Stimulated activated CD8-positive, alpha-beta memory T cell treated with anti-CD3 and anti-CD28 coated beads, Interleukin-4, amount 100 ng/mL, for 24 hours (primary cell): ENCODE measurements at places on chromosomes 1 and 21.

- no peak for DNase-seq
These were observed 6.1 kb downstream of the ERRFI1 start for GRCh38 chr1:8020032-8020431.

DNA sequence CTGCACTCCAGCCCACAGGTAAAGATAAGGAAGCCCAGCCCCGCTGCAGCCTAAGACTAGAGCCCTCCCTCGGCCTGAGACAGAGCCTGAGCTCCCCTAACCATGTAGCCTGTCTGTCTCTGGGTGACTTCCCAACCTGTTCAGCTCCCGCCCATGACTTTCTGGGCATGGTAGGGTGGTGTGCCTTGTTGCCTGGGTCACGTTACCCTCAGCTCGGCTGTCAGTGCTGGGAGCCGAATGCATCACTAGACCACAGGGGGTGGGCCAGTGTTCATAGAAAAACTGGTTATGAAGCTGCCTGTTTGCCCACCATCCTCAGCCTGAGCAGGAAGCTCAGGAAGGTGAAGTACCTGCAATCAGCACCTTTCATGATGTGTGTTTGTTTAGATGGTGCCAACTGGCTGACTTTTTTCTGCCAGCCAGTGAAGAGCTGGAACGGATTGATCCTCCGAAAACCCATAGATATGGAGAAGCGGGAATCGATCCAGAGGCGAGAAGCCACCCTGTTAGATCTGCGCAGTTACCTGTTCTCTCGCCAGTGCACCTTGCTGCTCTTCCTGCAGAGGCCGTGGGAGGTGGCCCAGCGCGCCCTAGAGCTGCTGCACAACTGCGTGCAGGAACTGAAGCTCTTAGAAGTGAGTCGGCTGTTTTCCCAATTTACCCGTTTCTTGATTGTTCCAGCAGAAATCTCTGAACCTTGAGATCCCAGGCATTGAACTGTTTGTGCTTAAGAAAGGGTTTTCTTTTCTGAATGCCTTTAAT lies 43.9 kb upstream of the PWP2 start:
- DNase-seq = no peak

DNA sequence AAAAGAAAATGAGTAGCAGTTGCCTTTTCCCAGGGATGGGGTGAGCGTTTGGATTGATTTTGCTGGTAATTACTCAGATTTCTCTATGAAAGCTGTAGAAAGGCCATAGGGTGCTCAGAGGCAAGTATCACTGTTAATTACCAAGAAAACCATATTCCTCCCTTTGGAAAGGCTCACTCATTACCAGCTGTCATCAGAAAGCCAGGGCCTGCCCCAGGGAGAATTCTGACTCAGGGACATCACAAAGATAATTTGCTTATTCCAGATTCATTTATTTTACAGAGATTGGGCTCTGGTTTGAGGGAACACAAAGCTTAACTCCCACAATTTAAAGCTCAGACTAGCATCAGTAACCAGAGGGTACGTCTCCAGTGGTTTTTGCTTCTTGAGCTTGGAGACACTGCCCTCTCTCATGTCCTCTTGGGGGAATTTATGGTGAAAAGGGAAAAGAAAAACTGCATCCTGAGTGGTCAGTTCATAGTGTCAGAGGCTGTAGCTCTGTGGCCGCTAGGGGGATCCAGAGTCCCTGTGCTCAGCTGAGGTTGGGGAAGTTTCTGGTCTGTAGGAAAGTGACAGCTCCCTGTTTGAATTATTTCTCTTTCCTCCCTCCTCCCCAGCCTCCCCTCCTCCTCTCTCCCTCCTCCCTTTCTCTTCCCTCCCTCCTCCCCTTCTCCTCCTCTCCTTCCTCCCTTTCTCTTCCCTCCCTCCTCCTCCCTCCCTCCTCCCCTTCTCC lies 204.3 kb downstream of the KCNJ6 start:
- DNase-seq = peak; percentile 16

GRCh38 chr21:32070676-32071330 lies 198.0 kb downstream of the HUNK start:
- no peak for DNase-seq

- no peak for DNase-seq
These were observed 12.8 kb downstream of the CACHD1 start for GRCh38 chr1:64482720-64483119.

DNA sequence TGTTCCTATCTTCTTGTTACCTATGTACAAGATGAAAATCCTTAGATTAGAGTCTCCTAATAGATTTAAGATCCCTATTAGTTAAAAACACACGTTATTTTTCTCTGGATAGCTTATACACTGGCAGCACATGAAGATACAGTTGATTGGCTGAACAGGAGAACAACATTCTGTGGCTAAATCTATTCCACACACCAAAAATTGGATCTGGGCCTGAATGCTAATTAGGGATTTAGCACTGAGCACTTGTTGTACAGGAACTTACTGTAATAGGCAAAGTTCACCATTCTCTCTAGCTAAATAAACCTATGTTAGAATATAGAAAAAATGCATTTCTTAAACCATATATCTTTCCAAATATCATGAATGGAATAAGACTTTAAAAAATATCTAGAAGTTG lies 117.1 kb upstream of the PTGFR start:
- no peak for DNase-seq

DNA sequence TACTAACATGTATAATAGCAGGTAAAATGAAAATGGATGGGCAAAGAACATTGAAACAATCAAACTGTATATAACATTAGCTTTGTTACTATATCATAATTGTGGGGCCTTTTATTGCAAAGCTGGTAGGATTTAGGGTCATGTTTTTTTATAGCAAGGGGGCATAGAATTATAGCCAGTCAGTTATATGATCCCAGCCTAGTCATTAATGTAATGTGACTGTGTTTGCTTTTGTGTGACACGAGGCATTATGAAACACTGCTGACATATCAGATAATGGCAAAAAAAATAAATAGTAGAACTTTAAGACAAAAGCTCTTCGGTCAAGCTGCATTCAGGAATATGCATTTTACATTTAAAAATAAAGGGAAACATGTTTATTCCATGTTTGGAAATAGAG lies 81.3 kb upstream of the ZNF281 start:
- DNase-seq = no peak

DNA sequence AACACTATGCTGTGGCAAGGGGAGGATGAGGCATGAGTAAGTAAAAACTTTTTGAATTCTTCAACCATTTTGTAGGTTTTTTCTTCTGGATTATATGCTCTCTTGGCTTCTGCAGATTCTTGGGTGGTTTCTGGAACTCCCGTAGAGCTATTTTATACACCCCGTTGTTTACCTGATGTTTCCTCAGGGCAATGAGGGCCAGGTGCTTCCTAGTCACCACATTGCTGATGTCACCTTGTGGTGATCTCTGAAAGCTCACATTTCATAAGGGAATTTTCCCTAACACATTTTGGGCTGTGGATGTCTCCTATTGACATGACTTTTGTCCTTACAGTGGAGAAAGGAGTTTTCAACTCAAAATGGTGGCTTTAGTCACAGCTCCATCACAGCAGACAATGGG lies 356.6 kb downstream of the PLA2G4A start:
- no peak for DNase-seq

- DNase-seq = no peak
These were observed 6.3 kb downstream of the MAGI3 start for GRCh38 chr1:113396585-113396984.

GRCh38 chr1:26857473-26858060 lies 5.4 kb upstream of the SFN start:
- DNase-seq = no peak

DNA sequence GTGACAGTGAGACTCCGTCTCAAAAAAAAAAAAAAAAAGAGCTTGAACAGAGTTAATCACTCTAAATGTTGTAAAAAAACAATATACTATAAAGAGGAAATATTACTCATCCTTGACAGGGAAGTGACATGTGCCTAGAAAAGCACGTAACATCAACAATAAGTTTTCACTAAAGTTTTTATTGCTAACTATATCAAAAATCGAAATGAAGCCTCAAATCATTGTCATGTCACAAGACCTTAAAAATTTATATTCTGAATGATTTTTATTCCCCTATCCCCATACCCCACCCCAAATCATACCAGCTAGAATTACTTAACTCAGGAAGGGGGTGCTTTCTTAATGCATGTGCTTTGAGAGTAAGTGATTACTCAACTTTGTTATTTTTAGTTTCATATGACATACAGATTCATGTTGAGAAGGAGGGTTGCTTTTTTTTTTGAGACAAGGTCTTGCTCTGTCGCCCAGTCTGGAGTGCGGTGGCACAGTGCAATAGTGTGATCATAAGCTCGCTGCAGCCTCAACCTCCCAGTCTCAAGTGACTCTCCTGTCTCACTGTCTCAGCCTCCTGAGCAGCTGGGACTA lies 53.6 kb upstream of the MUTYH start:
- DNase-seq = peak; percentile 5

DNA sequence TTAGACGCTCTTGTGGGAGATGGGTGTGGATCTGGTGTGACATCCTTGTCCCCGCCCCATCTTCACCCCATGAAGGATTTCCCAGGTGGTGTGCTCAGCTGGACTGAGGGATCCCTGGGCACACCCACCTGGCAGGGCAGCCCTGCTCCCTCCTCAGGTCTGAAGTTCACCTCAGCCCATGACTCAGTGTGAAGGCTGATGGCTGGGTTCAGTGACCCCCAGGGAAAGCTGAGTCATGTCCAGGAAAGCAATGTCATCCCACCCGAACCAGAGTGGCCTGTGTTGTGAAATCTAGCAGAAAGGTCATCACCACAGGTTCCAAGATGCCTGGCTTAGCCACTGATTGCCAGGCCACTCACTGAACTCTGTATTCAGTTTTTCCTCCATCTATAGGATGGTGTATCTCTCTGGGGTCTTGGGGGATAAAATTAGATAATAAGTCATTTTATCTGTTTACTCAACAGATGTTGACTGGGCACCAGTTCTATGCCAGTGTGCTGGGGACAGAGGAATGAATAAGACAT lies 97.7 kb upstream of the JUN start:
- no peak for DNase-seq

GRCh38 chr1:2031546-2032540 lies 12.7 kb downstream of the GABRD start:
- no peak for DNase-seq

DNA sequence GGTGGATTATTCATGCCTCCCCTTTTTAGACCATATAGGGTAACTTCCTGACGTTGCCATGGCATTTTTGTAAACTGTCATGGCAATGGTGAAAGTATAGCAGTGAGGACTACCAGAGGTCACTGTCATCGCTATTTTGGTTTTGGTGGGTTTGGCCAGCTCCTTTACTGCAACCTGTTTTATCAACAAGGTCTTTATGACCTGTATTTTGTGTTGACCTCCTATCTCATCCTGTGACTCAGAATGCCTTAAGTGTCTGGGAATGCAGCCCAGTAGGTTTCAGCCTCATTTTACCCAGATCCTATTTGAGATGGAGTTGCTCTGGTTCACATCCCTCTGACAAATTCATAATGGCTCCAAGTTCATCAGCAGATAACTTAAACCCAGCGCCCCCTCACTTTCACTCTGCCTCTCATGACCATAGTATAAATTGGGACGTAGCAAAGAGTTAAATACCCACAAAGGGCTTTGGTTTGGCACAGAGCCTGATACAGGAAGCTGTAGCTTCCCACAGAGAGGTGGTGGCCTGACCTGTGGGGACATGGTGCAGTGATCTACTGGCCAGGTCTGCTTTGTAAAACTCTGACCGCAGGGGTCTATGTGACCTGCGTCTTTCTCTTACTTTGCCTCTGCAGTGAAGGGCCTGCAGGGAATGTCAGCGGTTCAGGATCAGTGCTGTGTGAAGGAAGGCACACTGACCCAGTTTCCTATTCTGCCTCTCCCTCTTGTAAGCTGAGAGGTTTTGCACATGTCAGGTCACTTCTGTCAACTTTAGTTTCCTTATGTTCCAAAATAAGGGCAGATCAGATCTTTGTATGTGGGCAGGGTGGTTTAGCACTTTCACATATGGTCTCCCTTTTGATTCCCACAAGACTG lies 78.1 kb upstream of the ZNF644 start:
- no peak for DNase-seq

DNA sequence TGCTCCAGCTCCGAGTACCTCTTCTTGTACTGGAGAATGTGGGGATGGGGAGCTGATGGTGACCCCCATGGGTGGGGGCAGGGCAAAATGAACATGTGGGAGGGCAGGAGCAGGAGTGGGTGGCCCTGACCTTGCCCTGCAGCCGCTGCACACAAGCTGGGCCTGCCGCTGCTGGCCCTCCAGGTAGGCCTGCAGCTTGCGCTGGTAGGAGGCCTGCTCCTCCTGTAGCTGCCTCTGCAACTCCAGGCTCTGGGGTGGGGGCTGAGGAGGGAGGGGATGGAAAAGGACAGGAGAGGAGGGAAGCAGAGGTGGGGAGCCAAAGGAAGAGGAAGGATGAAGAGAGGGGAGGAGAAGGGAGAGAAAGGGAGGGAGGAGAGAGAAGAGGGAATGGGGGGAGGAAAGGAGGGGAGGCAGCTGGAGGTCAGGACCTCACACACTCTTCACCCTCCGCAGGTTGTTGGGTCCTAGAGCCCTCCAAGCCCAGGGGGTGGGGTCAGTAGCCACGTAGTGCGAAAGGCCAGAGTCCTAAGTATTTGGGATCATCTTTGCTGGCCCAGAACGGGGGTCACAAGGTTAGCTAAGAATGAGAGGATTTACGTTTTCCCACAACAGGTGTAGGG lies 22.9 kb downstream of the RNU1-1 start:
- DNase-seq = no peak

- no peak for DNase-seq
These were observed 119.4 kb upstream of the CXADR start for GRCh38 chr21:17393413-17393812.
